ENCODE measurements at places on chromosomes 13 and 19.
A peak's percentile ranks its signal among the peaks of the same experiment; 100 is the strongest.

DNA sequence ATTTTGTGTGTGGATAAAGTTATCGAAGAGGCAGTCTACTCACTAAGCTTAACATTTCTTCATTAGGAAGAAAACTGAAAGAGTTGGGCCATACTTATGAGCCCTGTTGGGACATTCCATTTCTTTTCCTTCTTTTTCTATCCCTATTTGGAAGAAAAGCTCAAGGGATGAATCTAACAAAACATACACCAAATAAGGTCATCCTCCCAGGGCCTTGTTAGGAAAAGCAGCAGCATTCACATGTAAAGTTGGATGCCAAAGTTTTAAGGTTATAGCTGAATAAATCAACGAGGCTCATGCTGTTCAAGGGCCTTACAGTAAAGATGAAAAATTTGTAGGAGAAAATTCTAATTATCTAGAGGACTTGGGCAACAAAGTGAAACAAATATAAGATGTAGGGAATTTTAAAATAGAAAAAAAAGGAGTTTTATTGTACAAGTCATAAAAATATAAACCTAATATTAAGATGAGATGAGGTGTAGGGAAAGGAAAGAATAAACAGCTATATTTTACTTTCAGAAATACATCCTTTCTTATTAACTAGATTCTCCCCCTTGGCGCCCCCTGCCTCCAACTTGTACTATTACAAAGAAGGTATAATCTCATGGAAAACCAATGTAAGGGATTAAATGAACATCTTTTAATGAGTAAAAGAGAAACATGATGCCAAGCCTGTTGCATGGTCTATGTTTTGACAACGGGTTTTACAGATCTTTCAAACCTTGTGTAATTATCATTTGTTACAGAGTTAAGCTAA lies 160.4 kb downstream of the PCDH20 start:
- DNase-seq, result no peak

- peak; percentile 67 for DNase-seq
These were observed 37.3 kb downstream of the RNF6 start for GRCh38 chr13:26184791-26185250.

DNA sequence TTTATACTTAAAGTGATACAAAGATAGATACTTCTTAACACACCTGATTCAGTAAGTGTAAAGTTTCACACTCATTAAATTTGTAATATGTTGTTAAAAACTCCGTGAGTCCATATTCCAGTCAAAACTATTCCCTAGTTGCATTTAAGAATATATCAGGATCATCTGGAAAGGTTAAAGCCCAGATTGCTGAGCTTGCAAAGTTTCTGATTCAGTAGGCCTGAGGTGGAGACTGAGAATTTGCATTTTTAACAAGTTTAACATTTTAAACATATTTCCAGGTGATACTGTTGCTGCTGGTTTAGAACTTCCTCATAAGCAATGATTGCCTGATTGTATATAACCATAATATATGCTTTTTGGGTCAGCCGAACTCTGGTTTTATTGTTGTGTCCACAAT lies 1998.6 kb upstream of the PCDH20 start:
- DNase-seq, result no peak

- DNase-seq, result no peak
These were observed 3.7 kb downstream of the HRC start for GRCh38 chr19:49151267-49152118.

DNA sequence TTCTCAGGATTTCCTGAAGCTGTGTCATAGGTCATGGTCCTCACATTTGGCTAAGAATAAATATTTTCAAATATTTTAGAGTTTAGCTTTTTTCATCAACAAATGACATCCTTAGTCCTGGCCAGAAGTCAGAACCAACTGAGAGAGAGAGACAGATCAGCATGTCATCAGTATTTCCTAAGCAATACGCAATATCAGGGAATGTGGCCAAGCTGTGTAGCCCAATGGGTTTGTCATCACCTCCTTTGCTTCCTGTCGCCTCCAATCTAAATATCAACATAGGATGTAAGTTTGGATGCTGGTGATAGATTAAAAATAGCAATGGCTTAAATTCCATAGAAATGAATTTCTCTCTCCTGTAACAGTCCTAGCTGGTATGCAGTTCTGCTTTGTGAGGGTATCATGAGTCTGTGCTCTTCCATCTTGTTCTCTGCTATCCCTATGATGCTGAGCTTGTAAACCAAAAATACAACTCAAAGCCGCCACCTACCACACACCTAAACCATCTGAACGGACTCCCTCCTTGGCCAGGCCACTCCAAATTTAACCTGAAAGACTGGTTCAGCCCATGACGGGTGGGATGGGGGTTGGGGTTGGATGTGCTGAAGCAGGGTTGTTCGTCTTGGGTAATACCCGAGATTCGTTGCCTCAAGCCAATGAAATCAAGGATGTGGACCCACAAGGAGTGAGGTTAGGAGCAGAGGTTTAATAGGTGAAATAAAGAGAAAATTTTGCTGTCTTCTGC lies 10.0 kb upstream of the IGSF23 start:
- no peak for DNase-seq

GRCh38 chr13:23760000-23760399 lies 129.2 kb downstream of the MIPEP start:
- DNase-seq, result no peak

DNA sequence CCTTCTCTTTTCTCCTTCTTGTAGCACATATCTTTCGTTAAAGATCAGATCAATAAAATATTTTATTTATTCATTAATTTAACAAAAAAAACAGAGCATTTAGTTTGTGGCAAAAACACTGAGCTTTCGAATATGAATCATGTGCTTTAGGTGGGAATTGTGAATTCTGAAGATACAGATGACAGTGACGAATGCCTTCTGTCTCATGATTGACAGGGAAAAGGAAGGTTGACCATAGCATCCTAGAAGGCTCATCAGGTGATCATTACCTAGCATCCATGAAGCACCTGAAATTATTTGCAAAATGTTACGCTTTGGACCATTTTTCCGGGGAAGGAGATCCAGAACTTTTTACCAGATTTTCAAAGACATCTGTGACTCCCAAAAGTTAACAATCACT lies 3.8 kb downstream of the ARL11 start:
- no peak for DNase-seq

GRCh38 chr13:48528720-48529119 lies 4.2 kb downstream of the RCBTB2 start:
- DNase-seq, result no peak

DNA sequence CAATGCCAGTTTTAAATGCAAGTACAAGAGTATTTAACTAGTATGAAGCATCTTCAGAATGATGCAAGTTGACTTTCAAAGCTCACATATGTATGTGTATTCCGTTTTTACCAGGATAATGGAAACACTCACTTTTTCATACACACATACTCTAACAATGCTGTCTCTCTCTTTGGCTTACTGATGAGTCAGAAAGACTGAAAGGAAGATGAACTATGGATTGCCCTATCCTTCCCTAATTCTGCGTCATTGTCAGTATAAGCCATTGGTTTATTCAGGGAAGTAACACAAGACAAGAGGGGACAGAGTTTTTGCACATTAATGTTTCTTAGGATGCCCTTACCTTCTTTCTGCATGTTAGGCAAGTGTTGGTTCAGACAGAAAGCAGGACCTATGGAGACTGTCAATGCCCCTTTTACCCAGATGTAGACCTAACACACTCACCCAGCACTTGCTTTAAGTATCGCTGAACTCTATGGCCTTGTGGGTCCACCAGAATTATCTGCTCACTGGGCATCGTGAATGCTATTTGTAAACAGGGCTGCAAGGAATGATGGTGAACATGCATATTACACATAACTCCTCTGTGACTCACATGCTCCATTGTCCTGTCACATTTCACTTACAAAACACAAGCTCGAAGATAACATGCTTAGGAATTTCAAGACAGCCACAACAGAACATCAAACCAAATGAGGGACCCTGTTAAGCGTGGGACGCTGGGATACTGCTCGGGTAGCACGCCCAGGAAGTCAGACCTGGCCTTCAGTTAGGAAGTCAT lies 10.0 kb upstream of the OXGR1 start:
- DNase-seq, result no peak

GRCh38 chr19:42278452-42279154 lies 9.6 kb downstream of the CIC start:
- no peak for DNase-seq

GRCh38 chr19:13099073-13099999 lies 3.3 kb downstream of the LYL1 start:
- peak; percentile 86 for DNase-seq

DNA sequence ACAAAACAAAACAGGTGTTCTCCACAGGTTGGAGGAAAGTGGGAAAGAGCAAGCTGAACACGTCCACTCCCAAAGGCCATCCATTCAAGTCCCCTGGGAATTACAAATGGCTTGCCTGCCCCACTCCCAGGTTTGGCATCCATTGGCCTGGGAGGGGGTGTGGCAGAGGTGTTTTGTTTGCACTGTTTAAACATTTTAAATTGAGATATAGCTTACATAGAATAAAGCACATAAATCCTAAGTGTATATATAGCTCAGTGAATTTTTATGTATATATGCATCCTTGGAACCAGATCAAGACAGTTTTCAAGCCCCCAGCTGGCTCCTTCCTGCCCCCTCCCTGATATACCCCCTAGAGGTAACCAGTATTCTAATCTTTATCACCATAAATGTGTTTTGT lies 12.7 kb downstream of the SLC25A42 start:
- DNase-seq, result no peak

DNA sequence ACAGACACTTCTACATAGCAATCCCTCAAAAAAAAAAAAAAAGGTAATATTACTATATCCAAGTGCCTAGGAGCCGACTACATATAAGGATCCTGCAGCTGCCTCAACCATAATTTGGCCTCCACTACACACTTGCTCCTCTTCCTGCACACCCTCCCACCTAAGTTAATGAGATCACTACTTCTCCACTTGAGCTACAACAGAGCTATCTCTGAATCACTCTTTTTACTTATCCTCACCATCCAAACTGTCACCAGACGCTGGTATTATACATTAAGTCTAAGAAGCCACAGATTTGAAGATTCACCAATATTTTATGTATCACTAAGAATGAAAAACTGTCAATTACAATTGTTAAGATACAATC lies 8.3 kb downstream of the OBI1 start:
- no peak for DNase-seq

All from GM13977 (cell line).